ENCODE measurements at places on chromosomes 12 and 14.

DNA sequence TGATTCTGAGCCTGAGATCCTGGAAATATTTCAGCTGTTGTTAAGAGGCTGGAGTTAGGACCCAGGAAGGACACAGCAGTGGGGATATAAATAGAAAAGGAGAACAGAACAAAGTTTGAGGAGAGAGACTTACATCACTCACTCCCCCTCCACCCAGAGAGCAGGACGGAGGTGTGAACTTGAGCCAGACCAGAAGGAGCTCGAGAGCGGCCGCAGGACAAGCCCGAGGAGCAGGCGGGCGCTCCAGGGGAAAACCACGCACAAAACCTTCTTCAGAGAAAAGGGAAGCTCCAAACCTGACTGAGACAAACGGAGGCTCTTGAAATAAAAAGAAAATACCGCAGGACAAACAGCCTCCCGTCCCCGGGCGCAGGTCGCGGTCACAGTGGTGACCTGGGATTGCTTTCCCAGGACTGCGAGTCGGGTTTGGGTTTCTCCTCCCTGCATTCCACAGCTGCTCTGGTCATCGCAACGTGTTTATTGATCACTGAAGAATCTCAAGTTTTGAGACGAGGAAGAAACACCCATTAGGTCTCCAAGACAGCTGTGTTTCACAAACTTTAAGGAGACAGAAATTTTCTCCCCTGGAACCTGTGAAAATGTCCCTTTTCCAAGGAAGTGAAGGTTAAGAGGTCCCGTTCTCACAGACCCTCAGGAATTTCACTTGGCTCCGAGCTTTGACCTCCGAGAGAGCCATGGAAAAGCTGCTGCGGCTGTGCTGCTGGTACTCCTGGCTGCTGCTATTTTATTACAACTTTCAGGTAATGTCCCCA, at the start of gene ADGRD1:
Gene ADGRD1, plus strand, starts transcription at position 137 of the 773 bp plus-strand sequence. Its CDS starts 559 bp downstream, at position 696.
- no peak for DNase-seq

DNA sequence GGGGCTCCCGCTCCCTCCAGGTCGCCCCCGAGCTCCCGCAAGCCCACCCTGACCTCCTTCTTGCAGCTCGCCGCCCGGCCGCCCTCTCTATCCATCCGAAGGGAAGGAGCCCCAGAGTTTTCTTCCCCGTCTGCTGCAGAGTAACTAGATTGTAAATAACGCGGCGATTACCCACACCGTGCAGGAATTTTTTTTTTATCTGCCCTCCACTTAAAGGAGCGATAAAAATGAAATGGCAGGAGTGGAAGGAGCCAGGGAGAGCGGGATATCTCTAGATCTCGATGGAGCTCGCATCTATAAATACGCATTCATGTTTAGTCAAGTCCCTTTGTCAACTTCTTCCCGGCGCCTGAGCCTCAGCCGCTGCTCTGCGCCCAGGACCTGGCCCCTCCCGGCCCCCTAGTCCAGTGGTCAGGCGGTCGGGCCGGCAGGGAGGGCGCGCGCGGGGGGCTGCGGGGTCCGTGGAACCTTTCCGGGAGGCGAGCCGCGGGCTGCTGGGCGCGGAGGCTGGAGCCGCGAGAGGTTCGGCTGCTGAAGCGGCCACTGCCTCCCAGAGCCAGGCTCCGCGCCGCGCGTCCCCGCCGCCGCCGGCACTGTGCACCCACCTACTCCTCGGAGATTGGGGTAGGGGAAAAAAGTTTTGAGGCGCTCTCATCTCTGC, 386.0 kb downstream of the BCAT1 start:
- DNase-seq = peak; percentile 33

- no peak for DNase-seq
Observed at GRCh38 chr12:95802482-95803270, 12.1 kb upstream of the NTN4 start.

DNA sequence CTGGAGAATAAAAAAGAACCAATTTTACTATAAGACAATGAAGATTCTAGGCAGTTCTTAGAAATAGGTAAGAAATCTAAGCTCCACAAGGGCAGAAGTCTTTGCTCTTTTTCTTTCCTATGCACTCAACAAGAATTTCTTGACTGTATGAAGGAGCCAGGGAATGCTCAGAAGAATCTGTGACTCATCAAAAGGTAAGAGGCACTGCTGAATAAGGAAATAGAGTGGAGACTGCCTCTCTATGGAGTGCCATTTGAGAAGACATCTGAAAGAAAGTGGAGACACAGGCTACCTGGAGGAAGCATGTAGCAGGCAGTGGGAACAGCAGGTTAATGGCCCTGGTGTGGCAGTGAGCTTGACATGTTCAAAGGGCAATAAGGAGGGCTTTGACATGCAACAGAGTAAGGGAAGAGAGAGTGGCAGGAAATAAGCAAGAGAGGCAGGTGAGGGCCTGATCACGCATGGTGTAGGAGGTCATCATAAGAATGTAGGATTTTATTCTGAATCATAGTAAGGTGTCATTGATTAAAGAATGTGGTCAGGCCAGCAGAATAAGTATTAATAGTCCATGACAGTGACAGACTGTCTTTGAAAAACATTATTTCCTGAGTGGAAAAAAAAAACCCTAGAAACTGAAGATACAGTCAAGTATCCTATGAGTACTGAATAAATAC, 446.7 kb upstream of the GARIN6 start:
- no peak for DNase-seq

DNA sequence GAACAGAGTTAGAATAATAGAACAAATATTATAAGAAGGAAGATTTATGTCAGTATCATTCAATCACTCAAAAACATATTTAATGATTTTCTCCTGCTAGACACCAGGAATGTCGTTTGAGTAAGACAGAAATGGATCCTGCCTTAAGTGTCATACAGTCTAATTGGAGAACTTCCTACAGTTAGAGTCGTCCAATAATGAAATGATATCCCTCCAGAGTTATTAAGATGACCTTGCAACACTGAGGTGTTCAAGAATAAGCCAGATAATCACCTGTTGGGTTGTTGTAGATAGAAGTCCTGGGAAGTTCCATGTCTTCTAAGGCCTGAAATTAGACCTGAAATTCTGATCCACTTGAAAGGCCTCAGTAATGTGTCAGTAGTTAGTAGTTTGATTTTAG, 132.3 kb downstream of the SLC38A4 start:
- DNase-seq = no peak

DNA sequence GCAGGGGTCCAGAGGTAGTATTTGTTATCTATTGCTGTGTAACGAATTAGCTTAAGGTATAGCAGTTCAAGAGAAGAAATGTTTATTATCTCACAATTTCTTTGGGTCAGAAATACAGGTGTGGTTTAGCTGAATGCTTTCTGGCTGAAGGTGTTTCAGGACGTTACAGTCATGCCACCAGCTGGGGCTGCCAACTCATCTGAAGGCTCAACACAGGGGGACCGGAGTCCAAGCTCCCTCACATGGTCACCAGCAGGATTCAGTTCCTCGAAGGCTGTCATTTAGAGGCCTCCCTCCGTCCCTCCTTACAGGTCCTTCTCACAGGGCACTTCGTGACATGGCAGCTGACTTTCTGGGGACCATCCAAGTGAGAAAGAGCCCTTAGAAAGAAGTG, 37.5 kb upstream of the SINHCAF start:
- DNase-seq = no peak

DNA sequence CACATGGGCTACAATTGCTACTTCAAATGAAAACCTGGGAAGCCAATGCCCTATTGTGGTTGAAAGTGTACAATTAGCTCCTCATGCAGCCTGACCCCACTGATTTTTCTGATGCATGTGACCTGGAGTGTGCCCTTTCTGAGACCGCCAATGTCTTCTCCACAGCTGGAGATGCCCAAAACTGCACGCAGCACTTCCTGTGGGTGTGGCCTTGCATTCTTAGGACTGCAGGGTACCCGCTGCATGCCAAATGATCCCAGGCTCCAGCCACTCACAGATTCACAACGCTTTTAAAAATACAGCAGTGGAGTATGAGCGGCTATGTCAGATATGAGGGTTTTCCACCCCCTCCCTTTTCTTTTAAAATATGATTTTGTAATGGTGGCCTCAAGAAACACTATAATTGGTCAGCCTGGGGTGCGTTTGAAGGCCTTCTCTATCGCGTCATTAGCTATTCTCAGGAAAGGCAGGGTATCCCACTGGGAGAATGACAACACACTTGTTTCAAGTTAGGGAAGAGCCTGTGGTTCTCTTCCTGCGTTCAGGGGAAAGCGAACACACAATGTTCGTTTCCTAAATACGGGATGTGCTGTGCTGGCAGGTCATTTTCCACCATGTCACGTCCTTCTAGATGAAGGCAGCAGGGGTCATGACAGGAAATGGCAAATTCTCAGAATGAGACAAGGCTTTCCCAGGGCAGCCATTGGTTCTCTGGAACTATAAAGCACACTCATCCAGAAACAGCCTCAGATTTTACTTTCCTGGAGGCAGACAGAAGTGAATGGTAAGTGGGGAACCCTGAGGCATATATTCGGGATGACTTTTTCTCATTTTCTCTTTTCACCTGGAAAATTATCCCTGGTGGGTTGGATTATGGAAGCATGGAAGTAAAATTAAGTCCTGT, at the start of gene APOLD1:
Gene APOLD1, plus strand, starts transcription at position 749 of the 904 bp plus-strand sequence. Its CDS starts 33 bp downstream, at position 782.
- no peak for DNase-seq

- DNase-seq = no peak
Observed at GRCh38 chr14:95023115-95023514, 134.2 kb downstream of the DICER1 start.

DNA sequence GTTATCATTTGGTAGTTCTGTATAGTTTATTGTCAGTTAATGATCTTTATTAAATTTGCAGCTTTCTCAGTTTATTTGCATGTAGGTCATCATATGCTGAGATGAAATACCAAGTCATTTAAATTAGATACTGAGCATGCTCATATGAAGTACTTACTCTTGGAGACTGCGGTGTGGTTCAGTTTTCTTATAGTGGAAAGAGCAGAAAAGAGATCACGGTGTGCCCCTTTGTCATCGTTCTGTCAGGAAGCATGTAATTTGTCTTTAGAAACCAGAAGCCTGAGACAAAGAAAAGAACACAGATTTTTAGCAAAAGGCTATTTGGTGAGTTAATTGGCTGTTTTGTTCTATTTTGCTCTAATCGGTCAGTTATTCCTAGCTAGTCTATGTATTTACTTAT, 75.6 kb downstream of the PLEKHA5 start:
- DNase-seq = no peak

DNA sequence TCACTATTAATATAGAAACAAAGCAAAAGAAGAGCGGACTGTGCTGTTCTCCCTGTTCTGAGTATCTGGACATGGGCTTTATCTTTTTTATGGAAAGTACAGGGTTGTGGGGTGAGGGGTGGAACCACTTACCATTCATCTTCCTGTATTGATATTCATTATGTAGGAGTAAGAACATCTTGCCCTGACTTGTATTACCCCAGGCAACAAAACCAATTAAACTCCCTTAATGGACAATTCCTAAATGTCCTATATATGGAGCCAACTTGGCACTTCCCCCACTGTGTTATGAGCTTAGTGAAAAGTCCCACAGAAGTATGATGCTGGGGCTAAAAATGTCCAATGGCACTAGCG, 139.9 kb upstream of the KRR1 start:
- DNase-seq = no peak

DNA sequence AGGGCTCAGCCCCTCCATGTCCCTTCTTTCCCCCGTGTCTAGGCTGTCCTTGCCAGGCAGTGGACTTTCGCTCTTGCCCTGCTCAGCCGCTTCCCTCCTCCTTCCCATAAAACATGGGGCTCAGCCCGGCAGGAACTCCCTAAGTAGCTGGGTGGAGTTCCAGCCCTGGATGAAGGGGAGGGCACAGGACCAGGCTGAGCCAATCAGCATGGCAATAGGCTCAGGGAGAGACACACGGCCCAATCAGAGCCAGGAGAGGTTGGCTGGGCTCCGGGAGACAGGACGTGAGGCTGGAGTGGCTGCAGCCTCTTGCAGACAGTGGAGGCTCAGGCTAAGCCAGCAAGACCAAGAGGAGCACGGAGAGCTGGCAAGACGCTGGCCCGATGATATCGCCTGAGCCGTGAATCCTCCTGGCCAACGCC, 54.3 kb downstream of the GALNT9 start:
- DNase-seq = no peak

- DNase-seq = no peak
Observed at GRCh38 chr12:115451780-115452736, 768.1 kb upstream of the TBX3 start.

- no peak for DNase-seq
Observed at GRCh38 chr14:64760916-64761315, 56.7 kb downstream of the PLEKHG3 start.

DNA sequence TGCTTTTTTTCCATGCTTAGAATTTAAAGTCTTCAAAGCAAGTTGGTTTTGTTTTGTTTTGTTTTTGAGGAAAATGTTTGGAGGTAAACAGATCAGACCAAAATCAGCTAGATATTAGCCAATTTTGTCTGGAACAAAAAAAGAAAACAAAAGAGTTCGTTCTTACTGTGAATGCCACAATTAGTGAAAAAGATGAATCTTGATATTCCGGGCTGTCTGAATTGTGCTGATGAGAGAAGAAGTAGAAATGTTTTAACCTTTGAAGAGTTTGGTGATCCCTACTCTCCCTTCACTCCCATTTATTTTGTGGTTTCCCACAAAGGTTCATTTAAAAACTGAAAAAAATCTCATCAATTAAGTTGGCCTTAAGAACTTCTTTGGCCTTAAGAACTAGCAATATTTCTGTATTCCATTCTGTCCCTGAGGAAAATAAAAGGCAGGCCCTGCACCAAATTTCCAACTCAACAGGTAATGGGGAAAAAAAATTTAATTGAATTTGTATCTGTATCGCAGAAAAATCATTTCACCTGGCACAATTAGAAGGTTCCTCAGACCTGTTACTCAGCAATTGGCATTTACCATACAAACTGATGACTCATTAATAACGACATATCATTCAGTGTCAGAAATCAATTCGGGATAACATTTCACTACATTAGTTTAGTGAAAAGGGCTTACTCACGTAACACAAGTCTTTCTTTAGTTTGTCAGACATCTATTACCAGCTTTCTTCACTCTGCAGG, 562 bp upstream of the GLIPR1L2 start:
- DNase-seq = no peak

DNA sequence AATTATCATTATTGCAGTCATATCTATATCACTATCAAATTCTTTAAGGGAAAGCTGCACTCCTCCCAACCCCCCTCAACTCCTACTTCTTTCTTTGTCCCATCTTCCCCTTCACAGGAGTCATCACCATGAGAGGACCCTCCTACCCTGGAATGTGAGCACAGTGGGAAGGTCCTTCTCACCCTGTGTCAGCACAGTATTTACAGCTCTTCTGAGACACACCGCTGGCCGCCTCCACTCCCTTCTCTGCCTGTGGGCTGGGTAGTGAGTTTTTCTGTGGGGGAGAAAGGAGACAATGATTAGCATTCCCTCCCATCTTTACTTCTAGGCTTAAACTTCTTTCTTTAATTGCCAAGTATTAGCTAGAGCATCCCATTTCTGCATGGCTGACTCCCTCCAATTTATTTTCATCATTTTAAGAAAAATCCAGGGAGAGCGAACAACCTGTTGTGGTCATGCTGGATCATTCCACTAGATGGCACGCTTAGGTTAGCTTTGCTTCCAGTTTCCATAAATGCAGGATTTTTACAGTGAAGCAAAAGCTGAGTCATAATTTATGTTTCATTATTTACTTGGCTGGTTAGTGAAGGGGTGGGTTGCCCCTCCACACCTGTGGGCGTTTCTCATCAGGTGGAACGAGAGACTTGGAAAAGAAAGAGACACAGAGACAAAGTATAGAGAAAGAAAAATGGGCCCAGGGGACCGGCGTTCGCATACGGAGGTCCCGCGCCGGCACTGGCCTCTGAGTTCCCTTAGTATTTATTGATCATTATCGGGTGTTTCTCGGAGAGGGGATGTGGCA, 188.5 kb downstream of the ALX1 start:
- peak; percentile 26 for DNase-seq
